Glutamatergic neuron (in vitro differentiated cells): ENCODE measurements at places on chromosomes 7 and 10.
A peak's percentile ranks its signal among the peaks of the same experiment; 100 is the strongest.

GRCh38 chr10:3472287-3473051, 299.9 kb upstream of the PITRM1 start:
- DNase-seq = no peak

GRCh38 chr7:112381311-112382091, 68.8 kb upstream of the IFRD1 start:
- no peak for DNase-seq

GRCh38 chr10:46554166-46554781, 2.2 kb downstream of the GPRIN2 start:
- no peak for DNase-seq

DNA sequence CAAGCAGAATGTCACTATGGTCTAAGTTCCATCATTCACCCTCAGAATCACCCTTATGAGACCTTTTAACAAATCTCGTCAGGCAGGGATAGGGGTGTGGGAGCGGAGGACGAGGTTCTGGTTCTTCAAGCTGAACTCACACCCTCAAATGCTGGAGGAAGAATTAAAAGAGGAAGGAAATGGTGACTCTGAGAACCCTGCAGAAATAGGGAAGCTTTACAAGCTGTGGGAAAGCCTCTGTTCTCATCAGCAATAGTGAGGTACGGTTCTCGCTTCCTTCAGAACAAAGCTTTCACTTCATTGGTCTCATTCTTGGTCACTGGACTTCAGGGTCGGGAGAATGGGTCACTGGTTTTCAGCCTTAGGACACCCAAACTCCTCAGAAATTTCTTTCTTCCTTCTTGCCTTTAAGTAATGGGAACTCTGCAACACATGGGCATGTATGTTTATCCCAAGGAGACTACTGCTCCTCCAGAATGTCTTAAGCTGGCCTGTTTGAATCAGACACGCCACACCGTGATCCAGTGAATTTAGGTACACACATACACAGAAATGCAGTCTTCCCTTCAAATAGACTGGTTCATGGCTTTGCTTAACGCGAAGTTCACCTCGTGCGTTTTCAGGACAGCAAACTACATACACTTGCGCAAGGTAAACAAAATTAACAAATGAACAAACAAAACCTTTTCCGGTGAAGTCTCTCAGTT, 226.0 kb downstream of the SFMBT2 start:
- no peak for DNase-seq

- no peak for DNase-seq
Measured at GRCh38 chr7:116711790-116712189, 39.8 kb downstream of the MET start.

DNA sequence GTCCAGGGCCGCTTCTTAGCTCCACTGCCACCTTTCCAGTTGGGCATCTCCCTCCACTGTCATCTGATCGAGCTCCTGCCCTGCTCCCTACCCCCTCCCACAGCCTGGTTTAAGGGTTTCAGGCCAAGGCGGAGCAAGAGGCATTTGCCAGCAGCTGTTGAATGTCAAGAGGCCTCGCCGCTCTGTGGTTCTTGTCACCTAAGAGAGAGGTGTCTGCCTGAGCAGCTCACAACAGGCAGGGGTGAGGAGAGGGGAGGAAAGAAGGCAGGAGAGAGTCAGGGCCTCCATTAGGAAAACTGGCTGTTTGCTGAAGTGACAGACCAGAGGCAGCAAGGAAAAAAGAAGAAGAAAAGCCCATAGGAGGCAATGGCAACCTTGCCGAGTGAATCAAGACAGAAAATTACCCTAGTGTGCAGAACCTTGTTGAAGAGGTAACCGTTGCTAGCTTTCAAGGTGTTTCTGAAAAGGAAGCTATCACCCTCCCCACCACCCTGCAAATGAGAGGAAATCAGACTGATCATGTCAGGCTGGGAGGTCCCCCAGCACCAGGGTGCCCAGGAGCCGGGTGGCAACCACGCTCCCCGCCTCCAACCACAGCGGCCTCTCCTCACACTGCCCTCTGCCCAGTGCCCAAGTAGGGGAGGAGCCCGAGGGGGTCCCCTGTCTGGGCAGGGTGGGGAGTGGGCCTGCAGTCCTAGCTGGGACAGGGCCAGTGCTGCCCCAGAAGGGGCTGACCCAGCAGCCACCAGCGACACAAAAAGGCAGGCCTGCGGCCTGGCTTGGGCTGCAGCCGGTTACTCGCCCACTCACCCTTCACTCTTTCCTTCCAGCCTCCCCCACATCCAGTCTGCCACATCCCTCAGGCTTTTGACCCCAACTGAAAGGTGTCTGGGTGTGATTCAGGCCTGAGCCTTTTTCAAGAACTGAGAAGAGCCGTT, 7.1 kb downstream of the GATA3 start:
- no peak for DNase-seq

- DNase-seq = no peak
Measured at GRCh38 chr7:41481353-41481752, 221.5 kb downstream of the INHBA start.

DNA sequence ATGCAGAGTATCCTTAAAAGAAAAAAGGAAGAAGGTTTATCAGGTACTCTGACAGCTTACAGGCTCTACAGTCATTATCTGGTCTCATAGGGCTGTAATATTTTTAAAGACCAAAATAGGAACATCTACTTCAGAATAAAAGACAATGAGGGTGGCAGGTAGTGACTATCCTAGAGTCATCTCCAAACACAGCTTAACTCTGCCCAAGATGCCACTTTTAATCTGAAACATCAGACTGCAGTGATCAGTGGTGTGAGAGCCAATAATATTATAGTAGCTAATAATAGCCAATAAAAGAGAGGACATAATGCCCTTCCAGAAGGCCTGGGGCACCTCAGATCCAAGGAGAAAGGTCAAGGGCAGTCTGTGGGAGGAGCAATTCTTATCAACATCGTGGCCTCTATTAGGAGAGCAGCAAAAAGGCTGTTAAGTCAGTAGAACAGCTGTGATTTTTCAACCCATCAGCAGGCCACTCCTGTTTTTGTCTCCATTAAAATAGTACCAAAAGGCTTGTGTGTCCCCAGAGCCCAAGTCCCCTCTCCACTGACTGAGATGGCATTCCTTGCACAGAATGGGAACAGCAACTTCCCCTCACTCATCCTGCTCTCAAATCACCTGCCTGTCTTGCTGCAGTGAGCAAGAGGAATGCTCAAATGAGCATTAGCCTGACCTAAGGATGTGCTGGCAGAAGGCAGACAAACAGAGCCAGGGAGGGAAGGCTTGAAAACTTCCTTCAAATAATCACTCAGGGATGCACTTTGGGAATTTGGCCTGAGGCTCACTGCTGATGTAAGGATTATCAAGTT, 20.7 kb upstream of the SPOCK2 start:
- DNase-seq = no peak

GRCh38 chr10:24168258-24169170, 40.4 kb upstream of the KIAA1217 start:
- DNase-seq = no peak

- no peak for DNase-seq
Measured at GRCh38 chr10:124521429-124521871, 59.8 kb downstream of the LHPP start.

DNA sequence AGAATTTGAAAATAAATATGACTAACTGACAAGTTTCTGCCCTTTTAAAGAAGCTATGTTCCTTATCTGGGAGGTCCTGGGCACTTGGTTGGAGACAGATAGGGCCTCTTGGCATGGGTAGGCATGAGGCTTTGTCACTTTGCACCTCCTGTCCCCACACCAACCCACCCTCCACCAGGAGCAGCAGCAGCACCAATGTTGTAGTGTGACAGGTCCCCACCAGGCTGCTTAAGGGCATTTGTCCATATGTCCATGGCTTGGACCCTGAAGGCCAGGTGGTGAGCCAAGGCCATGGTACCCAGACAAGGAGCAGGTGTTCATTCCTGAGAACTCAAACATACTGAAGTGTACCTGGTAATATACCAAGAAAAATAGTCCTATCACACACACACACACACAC, 629.1 kb downstream of the ACTR3B start:
- DNase-seq = no peak

GRCh38 chr10:90963331-90963730, 42.4 kb upstream of the ANKRD1 start:
- no peak for DNase-seq

GRCh38 chr7:50560865-50561351, 4.3 kb downstream of the DDC start:
- peak; percentile 45 for DNase-seq

- DNase-seq = no peak
Measured at GRCh38 chr10:28489206-28489605, 43.7 kb upstream of the WAC start.

- DNase-seq = no peak
Measured at GRCh38 chr7:37971491-37971890, 51.1 kb downstream of the EPDR1 start.

- no peak for DNase-seq
Measured at GRCh38 chr10:49298983-49299815, at the start of gene C10orf71. Gene C10orf71, plus strand, starts transcription at chr10:49299170. Its CDS starts 23,376 bp downstream, at chr10:49322546.

DNA sequence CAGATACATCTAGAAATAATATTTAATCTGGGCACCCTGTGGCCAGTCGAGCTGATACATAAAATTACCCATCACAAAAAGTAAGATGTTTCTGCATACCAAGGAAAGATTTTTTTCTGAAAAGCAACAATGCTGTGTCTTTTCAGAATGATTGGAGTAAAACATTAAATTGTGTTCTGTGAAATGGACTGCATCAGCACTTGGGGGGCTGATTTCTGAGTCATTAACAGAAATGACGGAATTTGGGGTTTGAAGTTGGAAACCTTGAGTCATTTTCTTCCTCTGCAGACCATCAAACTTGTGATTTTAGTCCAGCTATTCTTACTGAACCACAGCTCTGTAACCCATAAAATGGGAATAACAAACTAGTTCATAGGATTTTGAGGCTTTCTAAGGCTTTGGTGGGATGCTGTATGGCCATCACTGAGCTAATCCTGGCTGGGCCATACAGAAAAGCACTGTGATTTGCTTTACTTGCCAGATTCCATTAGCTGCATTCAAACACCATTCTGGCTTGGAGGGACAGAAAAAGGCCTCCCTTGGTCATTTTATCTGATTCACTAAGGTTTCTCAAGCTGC, 739.4 kb upstream of the IGFBP3 start:
- DNase-seq = no peak

- DNase-seq = no peak
Measured at GRCh38 chr7:138465046-138465445, 5.0 kb downstream of the TRIM24 start.

GRCh38 chr7:14894826-14895225, 7.7 kb downstream of the DGKB start:
- no peak for DNase-seq

DNA sequence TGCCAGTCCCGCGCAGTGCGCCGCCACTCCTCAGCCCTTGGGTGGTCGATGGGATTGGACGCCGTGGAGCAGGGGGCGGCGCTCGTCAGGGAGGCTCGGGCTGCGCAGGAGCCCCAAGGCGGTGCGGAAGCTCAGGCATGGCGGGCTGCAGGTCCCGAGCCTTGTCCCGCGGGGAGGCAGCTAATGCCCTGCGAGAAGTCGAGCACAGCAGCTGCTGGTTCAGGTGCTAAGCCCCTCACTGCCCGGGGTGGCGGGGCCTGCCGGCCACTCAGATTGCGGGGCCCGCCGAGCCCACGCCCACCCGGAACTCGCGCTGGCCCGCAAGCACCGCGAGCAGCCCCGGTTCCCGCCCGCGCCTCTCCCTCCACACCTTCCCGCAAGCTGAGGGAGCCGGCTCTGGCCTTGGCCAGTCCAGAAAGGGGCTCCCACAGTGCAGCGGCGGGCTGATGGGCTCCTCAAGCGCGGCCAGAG, 14.4 kb upstream of the WASL start:
- DNase-seq = no peak

- DNase-seq = peak; percentile 83
Measured at GRCh38 chr10:42367532-42368230, 270.7 kb downstream of the ZNF33B start.

DNA sequence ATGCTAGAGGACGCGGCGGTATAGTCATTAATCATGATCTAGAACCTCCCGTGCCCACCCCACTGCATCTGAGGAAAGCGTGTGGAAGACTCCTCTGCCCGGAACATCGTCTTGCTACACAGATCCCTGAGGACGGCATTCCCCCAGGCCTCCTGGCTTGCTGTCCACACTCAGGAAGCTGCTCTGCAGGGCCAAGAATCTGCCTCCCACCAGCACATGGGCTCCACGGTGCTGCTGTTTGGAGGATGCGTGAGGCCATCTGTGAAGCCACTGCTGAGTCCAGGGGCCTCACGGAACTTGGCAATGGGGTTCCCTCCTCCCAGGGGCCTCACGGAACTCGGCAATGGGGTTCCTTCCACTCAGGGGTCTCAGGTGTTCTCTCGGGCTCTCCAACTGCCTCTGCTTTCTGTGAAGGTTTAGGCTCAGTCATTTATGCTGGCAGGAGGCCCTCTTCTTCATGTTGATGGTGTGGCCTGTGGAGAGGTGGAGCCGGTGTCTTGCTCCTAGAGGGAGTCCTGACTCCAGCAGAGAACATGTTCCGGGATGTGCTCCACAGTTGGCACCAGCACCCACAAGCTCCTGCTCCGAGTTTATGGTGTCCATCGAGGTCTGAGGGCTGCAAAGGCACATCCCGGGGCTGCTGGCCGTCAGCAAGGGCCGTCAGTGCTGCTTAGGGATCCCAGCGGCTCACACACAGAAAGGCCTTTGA, 273.3 kb downstream of the DNAJB6 start:
- no peak for DNase-seq

- DNase-seq = no peak
Measured at GRCh38 chr7:66883716-66884115, 37.3 kb upstream of the TMEM248 start.

- DNase-seq = no peak
Measured at GRCh38 chr7:101620991-101621390, 8.1 kb downstream of the MYL10 start.

DNA sequence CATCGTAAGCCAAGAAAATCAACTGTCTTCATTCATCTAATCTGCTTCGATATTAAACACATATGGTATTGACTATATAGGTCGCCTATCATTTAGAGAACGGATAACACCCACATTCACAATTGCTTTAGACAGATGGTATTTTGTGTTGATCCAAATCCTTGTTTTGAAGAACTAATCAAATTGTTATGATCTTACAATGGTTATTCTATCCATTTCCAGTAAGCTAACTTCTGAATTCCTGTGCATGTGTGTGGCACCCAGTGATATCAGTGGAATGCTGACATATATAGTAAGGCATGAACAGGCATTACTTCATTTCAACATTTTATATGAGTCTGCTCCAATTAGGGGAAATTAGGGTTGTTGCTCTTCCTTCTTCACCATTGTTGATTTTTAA, 98.8 kb downstream of the SEMA3E start:
- no peak for DNase-seq

GRCh38 chr7:55130395-55131141, 111.8 kb downstream of the EGFR start:
- peak; percentile 88 for DNase-seq

- peak; percentile 81 for DNase-seq
Measured at GRCh38 chr7:27130540-27131389, at the start of gene HOXA4. Gene HOXA4, minus strand, starts transcription at chr7:27130757. Its CDS starts 24 bp downstream, at chr7:27130733.

- DNase-seq = no peak
Measured at GRCh38 chr7:8040768-8041369, 72.3 kb downstream of the GLCCI1 start.

DNA sequence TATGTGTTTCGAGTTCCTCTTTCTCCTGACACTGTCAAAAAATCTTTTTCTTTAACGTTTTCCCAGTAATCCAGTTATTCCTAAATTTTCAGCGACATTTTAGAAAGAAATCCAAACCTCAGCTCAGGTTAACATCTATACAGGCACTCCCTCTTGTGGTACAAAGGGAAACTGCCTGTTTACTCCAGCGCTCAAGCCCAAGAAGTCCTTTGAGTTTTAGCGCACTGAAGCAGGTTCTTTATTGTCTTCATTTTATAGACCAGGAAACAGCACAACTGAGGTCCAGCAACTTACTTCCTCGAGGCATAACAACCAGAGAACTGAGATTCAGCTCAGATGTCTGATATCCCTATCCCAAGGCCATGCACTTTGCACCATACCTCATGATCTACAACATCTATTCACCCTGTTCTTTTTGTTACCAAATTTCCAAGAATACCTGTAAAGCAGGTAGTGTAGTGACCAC, 287.2 kb upstream of the MKLN1 start:
- DNase-seq = peak; percentile 56
